Adrenal gland (tissue), 19 donors: ENCODE measurements at places on chromosomes 7 and 10.

GRCh38 chr10:112775892-112776674 lies 174.0 kb upstream of the TCF7L2 start:
- H3K4me1 ChIP-seq, result no peaks in the 10 kb centered on the region
- no peaks in the 10 kb centered on the region for H3K27me3 ChIP-seq
- H3K27ac ChIP-seq, result no peak overlapping the region
- no peak for DNase-seq
- no peaks in the 10 kb centered on the region for H3K36me3 ChIP-seq
- H3K4me3 ChIP-seq, result no peak overlapping the region

DNA sequence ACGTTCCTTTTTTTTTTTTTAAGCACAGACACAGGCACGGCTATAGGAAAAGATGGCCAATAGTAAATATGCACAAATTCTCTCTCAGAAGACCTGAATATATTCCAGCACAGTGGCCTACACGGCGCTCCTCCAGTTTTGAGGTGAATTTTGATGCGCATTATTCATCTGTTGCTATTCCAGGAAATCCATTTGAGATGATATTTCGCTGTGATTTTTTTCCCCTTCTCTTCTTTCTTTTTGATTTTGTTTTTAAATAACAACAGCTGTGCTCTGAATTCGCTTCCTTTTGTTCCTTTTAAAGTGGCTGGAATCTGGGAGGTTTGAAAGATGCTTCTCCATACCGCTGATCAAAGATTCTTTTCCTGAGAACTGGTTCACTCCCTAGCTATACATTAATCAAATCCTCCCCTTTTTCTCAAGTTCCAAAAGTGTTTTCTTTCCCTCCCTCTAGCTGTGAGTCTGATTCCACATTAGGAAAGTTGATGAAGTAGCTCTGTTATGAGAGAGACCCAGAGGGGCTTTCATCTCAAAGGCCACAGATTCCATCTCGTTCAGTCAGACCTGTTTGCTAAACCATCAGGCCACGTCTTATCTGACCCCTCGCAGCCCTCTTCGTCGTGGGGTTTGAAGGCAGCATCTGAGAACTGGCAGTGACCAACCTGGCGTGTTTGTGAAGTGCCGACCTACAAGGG lies 602.7 kb upstream of the NRP1 start:
- DNase-seq, result no peak
- no peaks in the 10 kb centered on the region for H3K27me3 ChIP-seq
- no peaks in the 10 kb centered on the region for H3K4me1 ChIP-seq
- no peak overlapping the region for H3K4me3 ChIP-seq
- H3K27ac ChIP-seq, result no peak overlapping the region

- no peak for DNase-seq
- H3K27me3 ChIP-seq, result no peaks in the 10 kb centered on the region
- H3K36me3 ChIP-seq, result no peaks in the 10 kb centered on the region
- H3K27ac ChIP-seq, result no peak overlapping the region
- no peak overlapping the region for H3K4me3 ChIP-seq
- H3K4me1 ChIP-seq, result no peaks in the 10 kb centered on the region
Observed at GRCh38 chr10:4517746-4518145, 308.3 kb upstream of the AKR1E2 start.

GRCh38 chr10:50648089-50648934 lies 24.6 kb upstream of the SGMS1 start:
- no peak overlapping the region for H3K27ac ChIP-seq
- H3K36me3 ChIP-seq, result no peaks in the 10 kb centered on the region
- no peaks in the 10 kb centered on the region for H3K27me3 ChIP-seq
- no peaks in the 10 kb centered on the region for H3K4me1 ChIP-seq
- no peak for DNase-seq

GRCh38 chr10:17348501-17349349 lies 105.7 kb downstream of the ST8SIA6 start:
- H3K4me3 ChIP-seq, result no peak overlapping the region
- no peaks in the 10 kb centered on the region for H3K36me3 ChIP-seq
- H3K27ac ChIP-seq, result no peak overlapping the region
- no peaks in the 10 kb centered on the region for H3K27me3 ChIP-seq
- H3K4me1 ChIP-seq, result no peaks in the 10 kb centered on the region

- no peak overlapping the region for H3K4me3 ChIP-seq
- no peaks in the 10 kb centered on the region for H3K27me3 ChIP-seq
- H3K27ac ChIP-seq, result no peak overlapping the region
- no peak for DNase-seq
- H3K4me1 ChIP-seq, result peaks cover 10% of the 10 kb centered on the region
- H3K36me3 ChIP-seq, result peaks cover 9% of the 10 kb centered on the region
Observed at GRCh38 chr10:99733366-99733765, 1.3 kb downstream of the CUTC start.

GRCh38 chr10:132428486-132428995 lies 31.5 kb downstream of the PWWP2B start:
- no peaks in the 10 kb centered on the region for H3K27me3 ChIP-seq
- DNase-seq, result no peak
- no peak overlapping the region for H3K4me3 ChIP-seq

DNA sequence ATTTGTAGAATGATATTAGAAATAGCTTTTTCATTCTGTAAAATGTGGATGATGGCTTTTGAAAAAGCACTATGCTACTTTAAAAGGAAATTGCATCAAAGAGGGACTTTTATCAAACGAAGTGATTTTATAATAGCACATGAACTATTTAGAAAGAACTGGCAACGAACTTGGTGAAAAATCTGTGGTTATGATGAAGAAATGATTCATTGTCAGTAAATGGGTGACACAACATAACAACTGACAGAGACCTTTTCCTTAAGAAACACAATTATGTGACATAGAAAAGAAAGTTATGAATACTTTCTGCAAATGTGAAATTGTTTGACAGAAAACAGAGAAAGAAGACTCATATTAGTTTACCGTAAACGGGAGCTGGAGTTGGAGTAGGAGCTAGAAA lies 60.7 kb upstream of the LAMB4 start:
- peaks cover 12% of the 10 kb centered on the region for H3K4me1 ChIP-seq
- H3K27me3 ChIP-seq, result no peaks in the 10 kb centered on the region
- no peaks in the 10 kb centered on the region for H3K36me3 ChIP-seq
- no peak for DNase-seq
- H3K27ac ChIP-seq, result no peak overlapping the region
- H3K4me3 ChIP-seq, result no peak overlapping the region

DNA sequence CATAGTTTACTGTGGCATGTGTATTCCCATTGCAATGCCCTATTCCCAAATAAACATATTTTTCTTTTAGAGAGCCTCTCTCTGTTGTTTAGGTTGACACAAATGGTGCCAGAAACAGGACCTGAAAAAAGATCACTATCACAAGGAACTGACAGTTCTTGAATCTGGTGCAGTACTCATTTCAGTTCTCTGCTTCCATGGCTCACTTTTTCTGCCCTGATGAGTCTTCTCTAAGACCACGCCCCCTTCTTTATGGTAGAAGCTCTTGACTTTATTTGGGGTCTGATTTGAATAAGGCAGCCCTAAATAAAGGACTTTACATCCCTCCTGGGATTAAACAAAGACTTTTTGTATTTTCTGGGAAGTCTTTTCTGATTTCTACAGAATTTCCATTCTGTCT lies 3.5 kb upstream of the CCDC126 start:
- H3K27me3 ChIP-seq, result no peaks in the 10 kb centered on the region
- peaks cover 3% of the 10 kb centered on the region for H3K4me1 ChIP-seq

GRCh38 chr7:14424675-14425074 lies 435.2 kb upstream of the ETV1 start:
- no peak overlapping the region for H3K4me3 ChIP-seq
- no peaks in the 10 kb centered on the region for H3K36me3 ChIP-seq
- no peaks in the 10 kb centered on the region for H3K4me1 ChIP-seq

- no peak overlapping the region for H3K4me3 ChIP-seq
- no peaks in the 10 kb centered on the region for H3K4me1 ChIP-seq
- DNase-seq, result no peak
- H3K27me3 ChIP-seq, result no peaks in the 10 kb centered on the region
- H3K36me3 ChIP-seq, result no peaks in the 10 kb centered on the region
- no peak overlapping the region for H3K27ac ChIP-seq
Observed at GRCh38 chr7:80851896-80852476, 66.9 kb downstream of the SEMA3C start.

GRCh38 chr7:50455658-50456057 lies 5.5 kb upstream of the FIGNL1 start:
- no peak overlapping the region for H3K27ac ChIP-seq
- H3K27me3 ChIP-seq, result no peaks in the 10 kb centered on the region
- DNase-seq, result no peak
- H3K4me1 ChIP-seq, result no peaks in the 10 kb centered on the region
- H3K4me3 ChIP-seq, result no peak overlapping the region
- H3K36me3 ChIP-seq, result no peaks in the 10 kb centered on the region

DNA sequence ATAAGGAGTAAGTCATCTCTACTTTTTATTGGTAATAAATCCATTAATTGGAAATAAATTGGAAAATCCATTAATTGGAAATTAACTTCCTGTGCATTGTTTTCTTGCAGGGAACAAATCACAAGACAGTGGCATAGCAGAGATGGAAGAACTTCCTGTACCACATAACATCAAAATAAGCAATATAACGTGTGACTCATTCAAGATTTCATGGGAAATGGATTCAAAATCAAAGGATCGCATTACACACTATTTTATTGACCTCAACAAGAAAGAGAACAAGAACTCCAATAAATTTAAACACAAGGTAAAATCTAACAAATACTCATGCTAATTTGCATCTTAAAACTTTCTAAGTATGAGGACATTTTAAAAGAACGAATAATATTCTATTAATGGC lies 57.8 kb downstream of the PHYHIPL start:
- no peaks in the 10 kb centered on the region for H3K36me3 ChIP-seq
- H3K4me3 ChIP-seq, result no peak overlapping the region
- no peaks in the 10 kb centered on the region for H3K27me3 ChIP-seq
- no peaks in the 10 kb centered on the region for H3K4me1 ChIP-seq

GRCh38 chr7:620885-621284 lies 101.2 kb upstream of the PDGFA start:
- no peak for DNase-seq
- no peaks in the 10 kb centered on the region for H3K36me3 ChIP-seq
- H3K4me3 ChIP-seq, result no peak overlapping the region
- H3K4me1 ChIP-seq, result no peaks in the 10 kb centered on the region
- no peaks in the 10 kb centered on the region for H3K27me3 ChIP-seq
- H3K27ac ChIP-seq, result no peak overlapping the region

- no peaks in the 10 kb centered on the region for H3K27me3 ChIP-seq
- H3K27ac ChIP-seq, result no peak overlapping the region
- no peak for DNase-seq
Observed at GRCh38 chr10:10394933-10395658, 622.6 kb upstream of the CELF2 start.

- no peak for DNase-seq
- no peak overlapping the region for H3K27ac ChIP-seq
- H3K4me3 ChIP-seq, result no peak overlapping the region
Observed at GRCh38 chr7:111527545-111527944, 34.7 kb downstream of the IMMP2L start.

DNA sequence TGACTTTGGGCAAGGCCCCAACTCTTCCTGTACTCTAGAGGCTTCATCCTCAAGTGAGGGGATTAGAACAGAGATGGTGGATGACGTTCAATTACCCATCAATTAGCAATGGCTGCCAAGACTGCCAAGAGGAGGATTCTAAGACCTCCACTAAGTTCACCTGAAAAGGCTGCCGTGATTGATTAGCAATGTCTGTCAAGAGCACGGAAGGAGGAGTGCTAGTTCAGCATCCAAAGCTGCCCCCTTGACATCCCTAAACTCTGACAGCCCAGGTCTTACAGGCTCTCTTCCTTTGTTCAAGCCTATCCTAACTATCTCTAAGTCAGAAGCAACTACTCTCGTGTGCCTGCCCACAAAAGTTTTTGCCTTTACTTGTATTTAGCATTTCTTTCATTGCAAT lies 68.4 kb downstream of the FAM53B start:
- no peaks in the 10 kb centered on the region for H3K27me3 ChIP-seq
- peaks cover under 1% of the 10 kb centered on the region for H3K36me3 ChIP-seq
- peak overlapping the region; percentile 79 for H3K27ac ChIP-seq
- no peak overlapping the region for H3K4me3 ChIP-seq

DNA sequence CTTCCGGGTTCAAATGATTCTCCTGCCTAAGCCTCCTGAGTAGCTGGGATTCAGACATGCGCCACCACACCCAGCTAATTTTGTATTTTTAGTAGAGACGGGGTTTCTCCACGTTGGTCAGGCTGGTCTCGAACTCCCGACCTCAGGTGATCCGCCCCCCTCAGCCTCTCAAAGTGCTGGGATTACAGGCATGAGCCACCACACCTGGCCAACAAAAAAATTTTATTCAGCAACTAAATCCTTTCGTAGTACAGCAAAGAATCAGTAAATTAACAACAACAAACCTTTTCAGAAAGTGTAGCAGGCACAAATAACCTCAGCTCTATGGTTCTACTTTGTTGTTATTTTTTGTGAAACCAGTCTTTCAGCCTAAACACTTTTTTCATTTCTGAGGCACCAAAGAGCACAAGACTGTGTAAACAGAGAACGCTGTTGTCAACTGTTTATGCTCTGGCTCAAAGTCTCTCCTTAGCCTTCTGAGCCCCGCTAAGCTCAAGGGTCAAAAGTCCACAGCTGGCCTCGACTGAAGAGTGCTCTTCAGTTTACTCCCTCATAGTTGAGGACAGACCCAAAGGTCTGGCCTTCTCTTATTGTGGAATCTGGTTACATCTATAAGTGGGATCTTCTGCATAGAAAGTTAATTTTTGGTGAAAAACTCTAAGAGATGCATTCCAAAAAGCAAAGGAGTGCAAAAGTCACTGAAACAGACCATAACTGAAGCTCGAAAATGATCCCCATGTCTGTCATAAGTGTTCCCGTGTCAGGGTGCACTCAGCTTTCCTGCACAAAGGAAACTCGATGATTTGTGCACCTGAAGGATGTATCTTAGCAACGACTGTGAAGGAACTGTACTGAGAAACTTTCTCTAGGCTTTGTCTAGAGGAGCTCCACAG lies 24.6 kb upstream of the DDX50 start:
- no peaks in the 10 kb centered on the region for H3K4me1 ChIP-seq
- DNase-seq, result no peak
- H3K27me3 ChIP-seq, result no peaks in the 10 kb centered on the region
- no peak overlapping the region for H3K27ac ChIP-seq
- H3K36me3 ChIP-seq, result no peaks in the 10 kb centered on the region

GRCh38 chr7:112263519-112263918 lies 57.0 kb downstream of the ZNF277 start:
- no peak for DNase-seq
- peaks cover 8% of the 10 kb centered on the region for H3K4me1 ChIP-seq
- no peak overlapping the region for H3K27ac ChIP-seq

DNA sequence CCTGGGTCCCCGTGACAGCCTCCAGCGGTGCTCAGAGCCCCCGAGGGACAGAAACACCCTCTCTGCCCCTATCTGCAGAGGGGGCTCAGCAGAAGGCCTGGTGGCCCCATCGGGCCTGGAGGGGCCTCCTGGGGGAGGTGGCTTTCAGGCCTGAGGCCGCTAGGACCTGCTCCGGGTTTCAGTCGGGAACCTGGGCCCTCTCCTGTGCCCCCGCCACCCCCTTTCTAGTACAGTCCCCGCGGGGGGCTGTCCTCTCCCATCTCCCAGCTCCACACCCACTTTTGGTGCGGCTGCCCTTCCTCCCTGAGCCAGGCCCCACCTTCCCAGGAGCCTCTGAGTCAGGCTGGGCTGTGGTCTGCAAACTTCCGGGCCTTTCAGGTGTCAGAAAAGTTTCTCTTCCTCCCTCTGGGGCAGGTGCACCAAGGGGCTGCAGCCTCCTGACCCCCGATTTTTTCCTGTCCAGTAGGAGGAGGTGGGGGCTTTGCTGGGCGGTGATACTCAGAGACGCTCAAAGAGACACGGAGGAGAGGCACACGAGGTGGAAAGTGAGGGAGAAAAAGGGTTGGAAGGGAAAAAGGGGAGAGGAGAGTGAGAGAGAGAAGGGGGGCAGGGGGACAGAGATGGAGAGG lies 692 bp downstream of the CARD11 start:
- peaks cover 10% of the 10 kb centered on the region for H3K27me3 ChIP-seq
- H3K36me3 ChIP-seq, result no peaks in the 10 kb centered on the region
- no peak for DNase-seq
- H3K4me3 ChIP-seq, result no peak overlapping the region
- no peak overlapping the region for H3K27ac ChIP-seq
- H3K4me1 ChIP-seq, result no peaks in the 10 kb centered on the region
